ENCODE measurements at places on chromosomes 2 and 18. TPM values are rescaled to one million over a fixed set of nuclear protein-coding genes. Genes with fewer than 3 reads are reported as not detected.

DNA sequence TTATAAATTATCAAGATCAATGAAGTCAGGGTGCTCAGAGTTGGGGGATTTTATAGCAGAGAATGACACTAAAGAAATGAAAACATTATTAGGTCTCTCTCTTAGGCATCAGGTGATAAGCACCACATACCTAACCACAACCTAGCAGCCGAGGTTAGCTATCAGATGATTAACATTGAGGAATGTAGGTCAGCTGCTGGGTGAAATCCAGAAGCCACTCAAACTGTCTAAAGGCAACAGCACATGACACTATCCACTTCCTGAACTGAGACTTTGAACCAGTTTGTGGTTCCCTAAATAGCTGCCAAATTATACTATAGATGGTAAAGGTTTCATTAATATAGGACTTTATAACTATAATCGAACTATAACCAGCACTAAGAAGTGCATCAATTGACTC, 4.7 kb downstream of the EPG5 start:
- no peak for DNase-seq

GRCh38 chr2:191221666-191222065, 23.5 kb upstream of the MYO1B start:
- DNase-seq = no peak

- no peak for DNase-seq
Observed at GRCh38 chr2:238255636-238256035, 15.8 kb upstream of the HES6 start.

DNA sequence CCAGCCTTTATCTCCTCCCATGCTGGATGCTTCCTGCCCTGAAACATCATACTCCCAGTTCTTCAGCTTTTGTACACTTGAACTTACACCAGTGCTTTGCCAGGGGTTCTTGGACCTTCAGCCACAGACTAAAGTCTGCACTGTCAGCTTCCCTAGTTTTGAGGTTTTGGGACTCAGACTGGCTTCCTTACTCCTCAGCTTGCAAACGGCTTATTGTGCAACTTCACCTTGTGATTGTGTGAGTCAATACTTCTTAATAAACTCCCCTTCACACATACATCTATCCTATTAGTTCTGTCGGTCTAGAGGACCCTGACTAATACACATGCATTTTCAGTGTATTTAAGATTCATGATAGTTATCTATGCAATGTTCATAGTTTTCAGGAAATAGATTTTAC, 35.8 kb upstream of the ZNF804A start:
- no peak for DNase-seq

GRCh38 chr2:214497489-214497888, 86.6 kb downstream of the VWC2L start:
- DNase-seq = no peak

SNORC gene
- total RNA-seq = 2.1 TPM

DNA sequence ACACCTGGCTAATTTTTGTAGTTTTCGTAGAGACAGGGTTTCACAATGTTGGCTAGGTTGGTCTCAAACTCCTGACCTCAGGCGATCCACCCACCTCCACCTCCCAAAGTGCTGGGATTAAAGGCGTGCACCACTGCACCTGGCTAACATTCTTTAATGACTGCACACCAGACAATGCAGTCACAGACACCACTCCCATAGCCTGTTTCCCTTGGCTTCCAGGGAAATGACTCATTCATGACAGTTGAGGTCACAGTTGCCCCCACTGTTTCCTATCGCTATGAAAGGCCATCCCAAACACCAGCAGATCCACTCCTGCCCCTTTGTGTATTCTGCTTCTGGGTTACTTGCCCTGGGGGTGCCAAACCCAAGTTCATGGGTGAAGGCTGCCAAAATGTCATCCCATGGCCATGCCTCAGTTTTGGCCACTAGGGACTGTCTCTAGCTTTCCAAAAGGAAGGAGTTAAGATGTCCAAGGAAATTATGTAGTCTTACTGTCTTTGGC, 8.7 kb downstream of the CHMP1B start:
- peak; percentile 32 for DNase-seq

DNA sequence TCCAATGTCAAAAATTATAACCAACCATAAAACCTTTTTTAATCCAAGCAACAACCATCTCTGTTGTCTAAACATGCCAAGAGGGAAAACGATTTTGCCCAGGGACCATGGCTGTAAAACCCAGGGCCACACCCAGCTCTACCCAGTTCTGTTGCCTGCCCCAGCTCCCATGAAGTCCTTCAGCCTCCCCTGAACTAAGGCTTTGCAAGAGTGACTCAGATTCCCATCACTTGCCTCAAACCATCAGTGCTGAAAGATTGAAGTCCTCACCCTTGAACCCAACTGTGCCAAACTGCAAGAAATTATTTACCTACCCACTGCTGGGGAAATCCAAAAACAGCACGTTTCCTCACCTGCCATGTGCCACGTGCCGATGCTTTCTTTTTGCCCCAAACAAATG, 102.5 kb downstream of the TFCP2L1 start:
- no peak for DNase-seq

- no peak for DNase-seq
Observed at GRCh38 chr2:200373231-200373630, 66.7 kb downstream of the SPATS2L start.

- DNase-seq = no peak
Observed at GRCh38 chr2:238203973-238204683, 633 bp upstream of the ILKAP start.

- DNase-seq = no peak
Observed at GRCh38 chr2:196963961-196964360, 37.5 kb upstream of the PGAP1 start.

FAM228A gene
- not detected for total RNA-seq

NEU2 gene
- not detected for total RNA-seq

KCNF1 gene
- total RNA-seq = 0.90 TPM

RUFY4 gene
- total RNA-seq = not detected

CHN1 gene
- total RNA-seq = 54.0 TPM

DNA sequence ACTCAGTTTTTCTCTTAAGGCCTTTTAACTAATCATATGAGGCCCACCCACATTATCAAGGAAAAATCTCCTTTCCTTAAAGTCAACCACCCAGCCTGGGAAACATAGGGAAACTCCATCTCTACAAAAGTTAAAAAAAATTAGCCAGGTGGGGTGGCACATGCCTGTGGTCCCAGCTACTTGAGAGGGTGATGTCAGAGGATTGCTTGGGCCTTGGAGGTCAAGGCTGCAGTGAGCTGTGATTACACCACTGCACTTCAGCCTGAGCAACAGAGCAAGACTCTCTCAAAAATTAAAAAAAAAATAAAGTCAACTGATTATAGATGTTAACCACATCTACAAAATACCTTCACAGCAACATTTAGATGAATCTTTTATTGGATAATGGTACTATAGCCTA, 5.8 kb downstream of the DPYSL5 start:
- no peak for DNase-seq

DNA sequence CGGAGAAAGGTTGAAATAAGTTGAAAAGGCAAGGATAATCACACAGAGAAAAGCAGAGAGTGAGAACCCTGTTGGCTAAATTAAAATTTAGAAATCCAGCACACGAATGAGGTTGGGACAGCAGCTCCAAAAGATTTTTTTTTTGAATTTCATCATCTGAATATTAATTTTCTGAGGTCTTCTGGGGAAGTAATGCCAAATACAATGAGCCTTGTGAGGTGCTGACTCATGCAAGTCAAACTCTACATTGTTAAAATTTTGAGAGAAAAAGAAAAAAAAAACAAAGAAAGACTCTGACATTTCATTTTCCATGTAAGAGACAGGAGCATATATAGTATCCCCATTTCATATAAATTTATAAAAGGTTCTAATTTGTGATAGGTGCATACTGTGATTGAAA, 614.2 kb upstream of the CDH2 start:
- no peak for DNase-seq

GRCh38 chr2:174235680-174236079, 12.7 kb downstream of the OLA1 start:
- DNase-seq = no peak

DYSF gene
- 8.5 TPM for total RNA-seq

DNA sequence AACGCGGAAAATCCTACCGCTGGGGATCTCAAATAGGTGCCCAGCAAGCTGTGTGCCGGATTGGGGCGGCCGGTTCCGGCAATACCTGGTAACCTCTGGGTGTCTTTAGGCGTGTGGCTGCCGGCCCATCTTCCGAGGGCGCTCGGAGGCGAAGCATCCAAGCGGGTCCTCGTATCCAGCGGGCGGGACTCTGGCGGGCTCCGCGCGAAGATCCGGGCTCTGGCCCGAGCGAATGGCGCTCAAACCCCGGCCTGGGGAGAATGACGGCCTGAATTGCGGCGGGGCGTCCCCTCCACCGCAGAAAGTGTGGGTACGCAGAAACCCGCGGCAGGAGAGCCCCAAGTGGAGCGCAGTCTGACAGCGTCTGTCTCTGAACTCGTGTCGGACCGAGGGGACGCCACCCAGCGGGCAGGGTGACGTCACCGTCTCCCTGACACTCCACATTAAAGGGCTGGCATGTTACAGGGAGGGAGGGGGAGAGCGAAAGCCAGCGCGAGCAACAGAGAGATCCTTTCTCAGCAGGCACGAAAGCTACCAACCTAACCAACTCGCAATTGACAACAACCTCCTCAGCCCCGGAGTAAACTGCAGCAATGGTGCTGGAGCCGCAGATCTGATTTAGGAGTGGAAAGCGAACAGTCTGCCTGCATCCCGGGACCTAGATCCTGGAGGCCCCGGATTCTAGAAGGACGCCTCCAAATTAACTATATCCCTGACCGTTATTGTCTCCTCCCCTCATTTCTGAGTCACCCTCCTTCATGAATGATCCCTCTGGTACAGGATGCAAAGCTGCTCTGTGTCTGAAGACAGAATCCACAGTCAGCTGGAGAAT, at the start of gene SKOR2:
Gene SKOR2 (minus strand): TSS at position 372 of the 832 bp plus-strand sequence. CDS start 2,477 bp downstream, outside the sequence.
- peak; percentile 80 for DNase-seq

- no peak for DNase-seq
Observed at GRCh38 chr2:190947711-190948251, 66.2 kb downstream of the STAT1 start.

DNA sequence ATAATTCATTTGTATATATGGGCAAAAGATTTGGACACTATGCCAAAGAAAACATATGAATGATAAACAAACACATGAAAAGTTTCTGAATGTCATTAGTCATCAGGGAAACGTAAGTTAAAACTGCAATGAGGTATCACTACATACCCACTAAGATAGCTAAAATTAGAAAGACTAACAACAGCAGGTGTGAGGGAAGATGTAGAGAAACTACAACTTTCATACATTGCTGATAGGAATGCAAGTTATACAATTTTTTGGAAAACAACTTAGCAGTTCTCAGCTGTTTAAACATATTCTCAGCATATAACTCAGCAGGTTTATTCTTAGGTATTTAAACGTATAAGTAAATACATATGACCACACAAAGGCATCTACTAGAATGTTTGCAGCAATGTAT, 563.5 kb upstream of the KLHL29 start:
- DNase-seq = no peak

- no peak for DNase-seq
Observed at GRCh38 chr18:9575558-9575957, 38.8 kb downstream of the PPP4R1 start.

FKBP7 gene
- total RNA-seq = 7.0 TPM

POMC gene
- 2.2 TPM for total RNA-seq

DNA sequence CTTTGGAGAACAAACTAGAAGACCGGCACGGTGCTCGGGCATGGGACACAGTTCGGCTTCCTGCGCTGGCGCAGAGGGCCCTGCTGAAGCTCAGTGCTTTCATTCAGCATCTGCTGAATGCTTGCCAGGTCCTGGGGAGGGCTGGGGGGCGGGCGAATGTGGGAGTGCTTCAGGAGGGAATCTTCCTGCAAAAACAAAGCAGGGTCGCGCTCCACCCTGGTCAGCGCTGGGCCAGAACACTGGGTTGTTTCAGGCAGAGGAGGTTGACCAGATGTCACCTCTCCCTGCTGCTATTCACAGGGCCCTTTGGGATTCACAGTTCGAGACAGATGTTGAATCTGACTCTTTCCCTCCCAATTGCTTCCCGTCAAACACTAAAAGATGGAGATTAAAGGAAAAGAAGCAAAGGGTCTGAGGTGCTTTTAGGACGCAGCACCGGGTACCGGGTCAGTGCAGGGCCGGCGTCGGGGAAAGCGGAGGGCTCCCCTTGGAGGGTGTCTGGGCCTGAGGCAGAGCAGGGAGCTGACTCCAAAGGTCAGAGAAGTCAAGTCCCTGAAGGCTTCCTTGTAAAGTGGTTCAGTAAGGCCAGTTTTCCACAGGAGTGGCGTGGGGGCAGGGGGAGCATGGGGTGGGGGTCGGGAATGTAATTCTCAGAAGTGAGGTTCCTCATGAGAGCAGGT, 82.1 kb upstream of the PXDN start:
- no peak for DNase-seq

GRCh38 chr2:5685225-5685624, 7.0 kb upstream of the SOX11 start:
- DNase-seq = no peak

KLHL14 gene
- 1.3 TPM for total RNA-seq

GRCh38 chr2:136129601-136130000, 11.7 kb upstream of the CXCR4 start:
- DNase-seq = no peak

GRCh38 chr2:207483066-207483465, 46.7 kb upstream of the CREB1 start:
- no peak for DNase-seq
